ENCODE measurements at places on chromosomes 2 and 18.
A peak's percentile ranks its signal among the peaks of the same experiment; 100 is the strongest.

DNA sequence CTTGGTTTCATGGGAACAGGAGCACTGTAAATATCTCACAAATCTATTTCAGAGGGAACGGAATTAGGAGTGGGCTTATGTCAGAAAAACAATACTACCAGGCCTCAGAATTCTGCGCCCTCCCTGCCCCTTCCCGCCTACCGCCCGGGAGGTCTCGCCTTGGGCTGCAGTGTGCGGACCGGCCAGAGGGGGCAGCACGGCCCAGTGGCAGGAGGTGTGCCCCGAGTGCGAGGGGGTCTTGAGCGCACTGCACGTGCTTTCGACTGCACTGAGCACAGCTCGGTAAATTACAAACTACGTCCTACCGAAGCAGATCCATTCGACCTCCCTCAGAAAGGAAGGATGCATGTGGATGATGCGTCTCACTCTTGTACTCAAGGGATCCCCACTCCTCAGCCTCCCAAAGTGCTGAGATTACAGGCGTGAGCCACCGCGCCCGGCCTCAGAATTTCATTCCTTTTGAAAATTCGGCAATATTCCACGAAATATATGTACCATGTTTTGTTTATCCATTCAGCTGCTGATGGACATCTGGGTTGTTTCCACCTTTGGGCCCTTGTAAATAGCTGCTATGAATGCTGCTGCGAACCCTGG lies 297.0 kb downstream of the BCL2 start:
- DNase-seq: no peak

DNA sequence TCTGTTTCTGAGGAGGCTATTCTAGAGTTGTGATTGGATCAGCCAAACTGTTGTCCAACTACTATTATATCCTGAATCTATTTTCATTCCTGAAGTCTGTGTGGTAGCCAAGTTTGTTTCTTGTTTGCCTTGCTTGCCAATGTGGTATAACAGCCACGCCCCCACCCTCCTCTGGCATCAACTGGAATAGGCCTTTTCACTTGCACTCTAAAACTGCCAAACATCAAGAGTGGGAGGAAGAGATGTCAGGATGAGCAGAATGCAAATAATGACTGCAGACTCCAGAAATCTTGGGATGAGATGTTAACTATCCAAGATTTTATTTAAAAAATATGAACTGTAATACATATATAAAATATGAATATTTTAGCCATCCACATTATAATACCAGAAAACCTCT lies 246.1 kb downstream of the NRXN1 start:
- DNase-seq: no peak

DNA sequence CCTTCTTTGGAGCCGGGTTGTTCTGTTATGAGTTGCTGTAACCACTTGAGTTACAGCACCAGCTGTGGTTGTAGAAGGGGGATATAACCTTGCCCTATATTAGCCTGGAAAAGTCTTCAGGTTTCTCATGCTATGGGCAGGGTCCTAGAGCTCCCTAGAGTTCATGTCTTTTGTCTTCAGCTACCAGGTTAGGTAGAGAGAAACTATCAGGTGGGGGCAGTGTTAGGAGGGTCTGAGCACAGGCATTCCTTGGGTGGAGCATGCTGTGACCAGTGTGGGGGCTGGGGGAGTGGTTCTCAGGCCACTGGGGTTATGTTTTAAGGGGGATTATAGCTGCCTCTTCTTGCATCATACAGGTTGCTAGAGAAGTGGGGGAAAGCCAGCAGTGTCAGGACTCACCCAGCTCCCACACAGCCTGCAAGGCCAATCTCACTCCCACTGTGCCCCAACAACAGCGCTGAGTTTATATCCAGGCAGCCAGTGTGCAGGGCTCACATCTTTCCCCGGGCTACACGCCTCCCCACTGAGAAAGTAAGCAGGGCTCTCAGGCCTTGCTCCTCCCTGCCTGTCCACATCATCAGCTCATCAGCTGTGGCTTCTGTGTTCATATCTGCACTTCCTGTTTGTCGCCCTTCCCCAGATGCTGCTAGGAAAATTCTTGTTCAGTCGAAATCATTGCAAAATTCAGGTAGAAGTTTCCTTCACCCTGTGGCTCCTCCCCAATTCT lies 133.8 kb upstream of the NRXN1 start:
- peak; percentile 38 for DNase-seq

DNA sequence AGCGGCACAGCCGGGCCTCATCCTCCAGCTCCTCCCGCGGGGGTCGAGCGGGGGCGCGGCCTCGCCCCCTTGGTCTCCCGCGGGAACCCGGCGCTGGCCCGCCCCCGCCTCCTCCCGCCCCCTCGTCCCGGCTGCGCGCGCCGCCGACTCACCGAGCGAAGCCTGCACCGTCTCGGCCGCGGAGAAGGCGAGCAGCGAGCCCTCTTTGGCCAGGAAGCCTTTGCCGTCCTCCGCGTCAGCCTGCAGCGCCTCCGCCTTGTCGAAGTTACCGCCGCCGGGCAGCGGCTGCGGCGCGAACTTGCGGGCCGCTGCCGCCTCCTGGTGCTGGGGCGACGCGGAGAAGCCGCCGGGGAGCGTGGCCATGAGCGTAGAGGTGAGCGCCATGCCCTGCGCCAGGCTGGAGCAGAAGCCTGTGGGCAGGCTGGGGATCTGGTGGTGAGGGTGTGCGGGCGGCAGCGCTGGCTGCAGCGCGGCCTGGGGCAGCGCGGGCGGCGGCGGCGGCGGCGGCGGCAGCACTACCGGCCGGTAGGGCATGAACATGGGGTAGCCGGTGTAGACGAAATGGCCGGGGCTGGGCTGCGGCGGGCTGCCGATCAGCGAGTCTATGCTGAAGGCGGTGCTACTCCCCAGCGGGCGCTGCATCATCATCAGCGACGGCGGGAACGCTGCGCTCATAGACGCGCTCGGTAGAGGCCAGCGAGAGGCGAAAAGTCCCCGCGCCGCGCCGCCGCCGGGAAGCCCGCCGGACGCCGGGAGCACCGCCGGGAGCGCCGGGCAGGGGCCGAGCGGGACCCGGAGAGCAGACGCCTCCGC lies 683 bp downstream of the GBX2 start:
- no peak for DNase-seq

DNA sequence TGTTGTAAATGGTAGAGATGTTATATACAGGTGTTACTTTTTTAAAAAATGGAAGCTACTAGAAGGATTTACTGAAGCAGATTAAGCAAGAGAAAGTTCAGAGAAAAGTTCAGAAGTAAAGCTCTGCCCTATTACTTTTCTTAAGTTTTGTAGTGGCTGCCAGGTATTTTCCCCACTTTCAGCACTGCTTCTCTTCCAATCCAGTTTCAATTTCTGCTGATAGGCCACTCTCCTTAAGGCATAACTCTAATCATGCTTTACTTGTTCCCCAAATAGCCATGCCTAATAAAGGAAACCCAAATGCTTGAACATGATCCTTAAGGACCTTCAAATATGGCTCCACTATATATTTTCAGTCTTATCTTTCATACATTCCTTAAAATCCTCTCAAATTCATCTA lies 880.8 kb upstream of the CDH2 start:
- DNase-seq: no peak

- DNase-seq: no peak
Measured at GRCh38 chr18:78448106-78448505, 531.5 kb upstream of the SALL3 start.

DNA sequence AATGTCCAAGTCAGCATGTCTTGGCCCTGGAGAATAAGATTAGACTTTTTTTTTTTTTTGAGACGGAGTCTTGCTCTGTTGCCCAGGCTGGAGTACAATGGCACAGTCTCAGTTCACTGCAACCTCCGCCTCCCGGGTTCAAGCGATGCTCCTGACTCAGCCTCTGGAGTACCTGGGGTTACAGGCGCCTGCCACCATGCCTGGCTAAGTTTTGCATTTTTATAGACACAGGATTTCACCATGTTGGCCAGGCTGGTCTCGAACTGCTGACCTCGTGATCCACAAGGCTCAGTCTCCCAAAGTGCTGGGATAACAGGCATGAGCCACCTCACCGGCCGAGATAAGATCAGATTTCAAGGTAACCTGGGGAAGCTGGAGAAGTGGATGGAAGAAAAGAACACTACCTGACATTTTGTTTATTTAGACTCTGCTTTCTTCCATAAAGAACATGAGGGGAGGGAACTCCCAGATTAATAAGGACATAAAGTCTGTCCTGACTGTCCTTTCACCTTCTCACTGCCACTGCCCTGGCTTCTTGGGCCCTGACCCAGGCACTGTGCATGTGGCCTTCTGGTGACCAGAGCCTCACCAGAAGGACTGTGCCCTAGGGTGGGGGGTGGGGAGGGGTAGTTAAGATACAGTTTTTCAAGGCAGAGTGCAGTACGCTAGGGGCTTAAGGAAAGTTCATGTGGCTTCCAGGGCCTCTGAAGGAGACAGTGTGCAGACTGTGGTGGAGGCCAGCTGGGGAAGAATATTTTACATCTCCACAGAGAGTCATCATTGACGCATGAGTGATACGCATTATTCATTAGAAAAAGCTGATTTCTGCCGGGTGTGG lies 4.8 kb upstream of the IMPA2 start:
- no peak for DNase-seq

DNA sequence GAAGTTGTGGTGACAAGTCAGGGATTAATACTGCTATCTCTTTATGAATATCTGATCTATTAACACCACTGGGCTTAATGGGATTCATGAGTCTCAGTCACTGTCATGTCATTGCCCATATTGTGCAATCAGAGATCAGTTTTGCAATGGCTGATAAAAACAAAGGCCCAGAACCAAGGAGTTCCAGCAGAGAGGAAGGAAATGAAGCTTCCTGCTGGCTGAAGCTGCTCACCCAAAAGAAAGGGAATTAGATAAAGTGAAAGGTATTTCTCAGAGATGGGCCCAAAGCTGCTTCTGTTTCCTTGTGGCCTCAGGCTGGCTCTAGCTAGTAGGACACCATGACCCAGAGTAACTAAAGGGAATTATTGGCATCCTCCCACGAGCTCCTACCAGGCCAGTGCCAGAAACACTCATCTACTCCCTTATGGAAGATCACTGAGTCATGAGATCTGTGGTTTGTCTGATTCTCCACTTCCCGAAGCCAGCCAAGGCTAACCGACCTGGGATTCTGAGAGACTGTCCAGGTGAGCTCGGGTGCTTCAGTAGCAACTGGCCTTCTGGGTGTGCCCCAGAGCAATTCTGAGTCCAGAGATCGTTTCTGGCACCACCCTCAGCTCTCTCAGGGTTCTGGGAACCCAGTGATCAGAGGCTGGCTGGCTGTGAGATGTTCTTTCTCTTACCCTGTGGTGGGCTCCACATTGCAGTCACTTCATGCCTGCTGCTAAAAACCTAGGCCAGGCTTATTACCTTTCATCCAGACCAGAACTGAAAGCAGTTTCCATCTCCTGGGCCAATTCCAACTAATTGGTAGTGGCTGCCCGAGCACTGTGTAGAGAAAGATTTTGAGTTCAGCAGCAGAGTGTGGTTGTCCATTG lies 129.5 kb upstream of the PELI1 start:
- DNase-seq: peak; percentile 82

DNA sequence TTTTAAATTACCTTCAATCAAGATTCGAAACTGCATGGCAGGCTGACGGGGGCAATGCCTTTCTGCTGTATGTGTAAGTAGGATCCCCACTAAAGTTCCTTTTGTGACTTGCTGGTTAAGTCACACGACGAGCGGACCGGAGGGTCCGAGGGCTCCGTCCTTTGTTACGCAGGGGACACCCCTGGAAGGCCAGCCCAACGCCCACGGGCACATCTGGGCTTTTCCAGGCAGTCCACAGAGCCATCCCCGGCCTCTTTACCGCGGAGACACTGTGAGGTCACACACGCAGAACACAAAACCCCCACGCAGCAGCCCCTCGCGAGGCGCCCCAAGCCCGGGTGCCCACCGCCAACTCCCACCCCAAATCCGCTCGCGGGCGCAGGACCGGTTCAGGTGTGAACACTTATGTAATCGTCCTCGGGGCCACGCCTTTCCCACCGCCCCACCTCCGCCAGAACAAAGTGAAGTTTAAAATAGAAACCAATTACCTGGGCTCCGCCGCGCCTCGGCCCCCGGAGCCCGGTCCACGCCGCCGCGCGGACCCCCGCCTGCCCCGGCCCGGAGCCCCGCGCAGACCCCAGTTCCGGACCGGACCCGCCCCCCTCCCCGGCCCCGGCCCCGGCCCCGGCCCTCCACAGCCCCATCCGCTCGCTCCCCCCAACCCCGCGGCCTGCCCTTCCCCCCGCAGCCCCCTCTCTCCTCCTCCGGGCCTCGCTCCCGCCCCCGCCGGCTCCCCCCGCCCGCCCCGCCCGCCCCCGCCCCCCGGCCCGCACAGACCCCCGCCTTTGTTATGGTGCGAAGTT lies 4.2 kb downstream of the ZNF516 start:
- no peak for DNase-seq

DNA sequence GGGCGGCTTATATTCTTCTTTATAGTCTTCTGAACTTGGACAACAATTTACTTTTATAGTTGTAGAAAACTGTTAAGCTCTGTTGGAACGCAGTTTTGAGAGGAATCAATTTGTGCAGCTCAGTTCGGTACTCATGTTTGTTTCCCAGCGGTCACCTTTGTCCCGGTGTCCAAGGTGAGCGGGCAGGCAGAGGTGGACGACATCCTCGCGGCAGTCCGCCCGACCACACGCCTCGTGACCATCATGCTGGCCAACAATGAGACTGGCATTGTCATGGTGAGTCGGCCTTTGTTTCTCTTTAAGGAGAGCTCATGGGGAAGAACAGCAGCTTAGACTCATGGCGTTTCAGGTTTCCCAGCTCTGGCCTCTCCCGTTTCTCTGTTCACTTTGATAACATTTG lies 18.6 kb upstream of the ESPNL start:
- DNase-seq: no peak

DNA sequence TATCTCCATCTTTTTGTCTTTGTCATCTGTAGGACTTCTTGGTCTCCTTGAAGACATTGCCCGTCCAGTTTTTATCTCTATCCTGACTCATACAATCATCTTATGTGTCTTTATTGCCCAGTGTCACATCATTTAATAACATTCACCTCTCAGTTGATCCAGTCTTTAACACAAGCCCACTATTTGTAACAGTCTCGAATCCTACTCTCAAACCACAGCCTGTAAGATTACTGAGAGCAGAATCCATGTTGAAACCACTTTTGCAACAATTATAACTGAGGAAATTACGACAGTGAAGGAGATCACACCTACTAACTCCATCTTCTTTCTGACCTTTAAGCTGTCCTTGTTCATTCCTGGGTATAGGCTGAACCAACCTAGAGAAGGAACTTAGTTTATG lies 1206.0 kb upstream of the ZEB2 start:
- no peak for DNase-seq

GRCh38 chr2:20198001-20198400 lies 26.9 kb downstream of the SDC1 start:
- DNase-seq: no peak

- DNase-seq: no peak
Measured at GRCh38 chr2:172488556-172488955, 61.2 kb downstream of the ITGA6 start.

DNA sequence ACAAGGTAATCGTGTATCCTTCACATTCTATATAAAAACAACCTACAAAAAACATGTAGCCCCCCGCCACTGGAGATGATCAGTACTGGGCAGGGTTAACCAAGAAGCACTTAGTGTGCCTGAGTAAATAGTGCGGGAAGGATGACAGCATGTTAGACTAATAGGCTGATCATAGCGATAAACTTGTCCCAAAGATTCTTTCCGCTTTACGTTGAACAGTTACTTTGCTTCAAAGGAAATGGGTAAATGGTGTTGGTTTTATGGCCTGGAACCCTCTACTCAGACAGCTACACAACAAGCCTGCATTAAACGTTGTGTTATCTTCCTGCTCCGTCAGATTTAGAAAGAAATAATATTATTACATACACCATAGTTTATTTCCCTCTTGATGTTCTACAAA lies 67.7 kb downstream of the CTAGE1 start:
- DNase-seq: no peak

All from Kasumi-1 (cell line).